IPS DF 6.9 (cell line): ENCODE measurements at places on chromosomes 3 and 15.

DNA sequence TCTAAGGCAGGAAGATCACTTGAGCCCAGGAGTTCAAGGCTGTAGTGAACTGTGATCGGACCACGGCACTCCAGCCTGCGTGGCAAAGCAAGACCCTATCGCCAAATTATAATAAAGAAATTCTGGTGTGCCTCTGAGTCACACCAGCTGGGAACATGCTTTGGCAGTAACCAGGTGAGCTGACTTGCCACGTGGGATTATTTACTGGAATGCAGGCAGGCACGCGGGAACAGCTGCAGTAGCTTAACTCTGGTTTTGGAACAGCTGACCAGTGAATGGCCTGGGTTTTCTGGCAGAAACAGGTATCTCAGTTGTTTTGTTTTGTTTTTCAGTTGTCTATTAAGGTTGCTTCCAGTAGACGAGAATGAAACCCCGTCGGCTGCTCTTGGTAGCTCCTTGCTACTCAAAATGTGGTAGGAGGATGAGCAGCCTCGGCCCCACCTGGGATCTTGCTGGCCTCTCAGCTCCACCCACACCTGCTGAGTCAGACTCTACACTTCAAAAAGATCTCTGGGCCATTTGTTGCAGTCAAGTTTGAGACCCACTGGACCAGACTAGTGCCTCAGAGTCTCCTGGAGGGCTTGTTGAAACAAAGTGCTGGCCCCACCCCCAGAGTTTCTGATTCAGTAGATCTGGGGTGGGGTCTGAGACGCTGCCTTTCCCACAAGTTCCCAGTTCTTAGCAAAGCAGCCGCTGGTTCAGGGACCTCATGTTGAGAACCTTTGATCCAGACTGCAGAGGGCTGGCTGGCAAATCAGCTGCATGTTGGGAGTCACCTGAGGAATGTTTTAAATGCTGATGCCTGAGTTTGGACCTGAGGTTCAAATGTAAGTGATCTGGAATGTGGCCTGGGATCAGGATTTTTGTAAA lies 26.6 kb downstream of the IDH2 start:
- H3K4me1 ChIP-seq = 0 out of 2 replicates have a peak, but pooled peaks cover 3% of the 10 kb centered on the region
- no peak overlapping the region for H3K4me3 ChIP-seq
- H3K36me3 ChIP-seq = peaks cover 6% of the 10 kb centered on the region; the same call in 1 of the 2 replicates
- H3K27ac ChIP-seq = no peak overlapping the region
- no peak for DNase-seq

- H3K36me3 ChIP-seq = peaks cover 3% of the 10 kb centered on the region; the same call in 1 of the 2 replicates
- no peaks in the 10 kb centered on the region for H3K4me1 ChIP-seq
- no peak overlapping the region for H3K27ac ChIP-seq
These were observed 26.0 kb downstream of the SORD start for GRCh38 chr15:45048794-45049631.

DNA sequence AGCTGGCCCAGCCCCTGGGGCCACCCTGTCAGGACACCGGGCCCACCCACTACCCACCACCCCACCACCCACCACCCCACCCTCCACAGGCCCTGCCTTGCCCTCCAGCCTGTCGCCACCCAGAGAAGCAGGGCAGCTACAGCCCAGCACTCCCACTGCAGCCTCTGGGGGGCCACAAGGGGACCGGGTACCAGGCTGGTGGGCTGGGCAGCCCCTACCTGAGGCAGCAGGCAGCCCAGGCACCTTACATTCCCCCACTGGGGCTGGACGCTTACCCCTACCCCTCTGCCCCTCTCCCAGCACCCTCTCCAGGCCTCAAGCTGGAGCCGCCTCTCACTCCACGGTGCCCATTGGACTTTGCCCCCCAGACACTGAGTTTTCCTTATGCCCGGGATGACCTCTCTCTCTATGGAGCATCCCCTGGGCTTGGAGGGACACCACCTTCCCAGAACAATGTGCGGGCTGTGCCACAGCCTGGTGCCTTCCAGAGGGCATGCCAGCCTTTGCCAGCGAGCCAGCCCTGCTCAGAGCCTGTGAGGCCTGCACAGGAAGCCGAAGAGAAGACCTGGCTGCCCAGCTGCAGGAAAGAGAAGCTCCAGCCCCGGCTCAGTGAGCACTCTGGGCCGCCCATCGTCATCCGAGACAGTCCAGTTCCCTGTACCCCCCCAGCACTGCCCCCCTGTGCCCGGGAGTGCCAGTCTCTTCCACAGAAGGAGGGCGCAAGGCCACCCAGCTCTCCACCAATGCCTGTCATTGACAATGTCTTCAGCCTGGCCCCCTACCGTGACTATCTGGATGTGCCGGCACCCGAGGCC lies 5.3 kb downstream of the C15orf39 start:
- no peak overlapping the region for H3K27ac ChIP-seq
- H3K27me3 ChIP-seq = no peaks in the 10 kb centered on the region
- no peak for DNase-seq
- peaks cover 3% of the 10 kb centered on the region; the same call in 1 of the 2 replicates for H3K4me1 ChIP-seq
- H3K36me3 ChIP-seq = peaks cover 50% of the 10 kb centered on the region

GRCh38 chr3:79139395-79140068 lies 628.3 kb downstream of the ROBO1 start:
- no peak for DNase-seq
- no peak overlapping the region for H3K4me3 ChIP-seq
- H3K27me3 ChIP-seq = no peaks in the 10 kb centered on the region
- H3K27ac ChIP-seq = no peak overlapping the region
- no peaks in the 10 kb centered on the region for H3K4me1 ChIP-seq
- no peaks in the 10 kb centered on the region for H3K36me3 ChIP-seq

- no peaks in the 10 kb centered on the region for H3K27me3 ChIP-seq
- H3K4me3 ChIP-seq = no peak overlapping the region
- H3K4me1 ChIP-seq = peaks cover 4% of the 10 kb centered on the region; the same call in 1 of the 2 replicates
- H3K27ac ChIP-seq = no peak overlapping the region
- no peak for DNase-seq
These were observed 87.6 kb upstream of the LRIG1 start for GRCh38 chr3:66588340-66588847.

GRCh38 chr3:156135921-156136638 lies 15.7 kb downstream of the KCNAB1 start:
- H3K4me3 ChIP-seq = no peak overlapping the region
- H3K27me3 ChIP-seq = no peaks in the 10 kb centered on the region
- no peaks in the 10 kb centered on the region for H3K36me3 ChIP-seq
- no peak for DNase-seq
- H3K27ac ChIP-seq = no peak overlapping the region
- no peaks in the 10 kb centered on the region for H3K4me1 ChIP-seq
